AML-193 (cell line): ENCODE measurements at places on chromosomes 16 and 17.

DNA sequence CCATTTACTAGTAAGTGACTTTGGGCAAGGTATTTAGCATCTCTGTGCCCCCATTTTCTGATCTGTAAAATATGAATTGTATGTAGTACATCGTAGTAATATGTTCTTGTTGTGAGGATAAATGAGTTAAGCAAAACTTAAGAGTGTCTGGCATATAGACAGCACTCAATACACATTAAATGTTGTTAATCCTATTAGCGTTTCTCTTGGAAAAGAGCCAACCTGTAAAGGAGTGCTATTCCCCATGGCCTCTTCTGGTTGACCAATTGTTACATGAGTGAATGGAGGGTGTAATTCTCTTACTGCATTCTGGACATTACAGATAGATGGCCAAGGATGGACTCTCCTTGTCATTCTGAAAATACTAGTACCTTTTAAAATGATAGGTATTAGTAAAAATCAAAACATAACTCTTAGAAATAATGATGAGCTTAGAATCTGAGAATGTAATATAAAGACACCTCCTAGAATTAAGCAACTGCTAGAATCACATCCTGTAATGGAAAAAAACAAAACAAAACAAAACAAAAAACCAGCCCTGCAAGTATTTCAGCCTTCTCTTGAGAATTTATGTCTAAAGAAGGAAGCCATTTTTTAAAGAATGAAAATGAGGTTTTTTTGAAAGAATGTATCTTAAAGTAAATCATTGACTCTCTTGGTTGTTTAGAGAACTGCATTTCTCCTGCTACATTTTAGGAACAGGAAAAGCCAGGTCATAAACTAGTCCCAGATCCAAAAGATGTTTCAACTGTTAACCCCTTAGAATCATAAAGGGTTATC, 30.5 kb downstream of the IQCK start:
- DNase-seq: no peak

GRCh38 chr17:28967221-28968135, 16.2 kb upstream of the PHF12 start:
- peak; percentile 52 for DNase-seq

- no peak for DNase-seq
These were observed 39.6 kb downstream of the GPRC5B start for GRCh38 chr16:19844945-19845641.

- DNase-seq: no peak
These were observed 120.7 kb upstream of the GSE1 start for GRCh38 chr16:85492295-85492864.

GRCh38 chr16:11160676-11161115, 95.3 kb downstream of the SOCS1 start:
- no peak for DNase-seq

DNA sequence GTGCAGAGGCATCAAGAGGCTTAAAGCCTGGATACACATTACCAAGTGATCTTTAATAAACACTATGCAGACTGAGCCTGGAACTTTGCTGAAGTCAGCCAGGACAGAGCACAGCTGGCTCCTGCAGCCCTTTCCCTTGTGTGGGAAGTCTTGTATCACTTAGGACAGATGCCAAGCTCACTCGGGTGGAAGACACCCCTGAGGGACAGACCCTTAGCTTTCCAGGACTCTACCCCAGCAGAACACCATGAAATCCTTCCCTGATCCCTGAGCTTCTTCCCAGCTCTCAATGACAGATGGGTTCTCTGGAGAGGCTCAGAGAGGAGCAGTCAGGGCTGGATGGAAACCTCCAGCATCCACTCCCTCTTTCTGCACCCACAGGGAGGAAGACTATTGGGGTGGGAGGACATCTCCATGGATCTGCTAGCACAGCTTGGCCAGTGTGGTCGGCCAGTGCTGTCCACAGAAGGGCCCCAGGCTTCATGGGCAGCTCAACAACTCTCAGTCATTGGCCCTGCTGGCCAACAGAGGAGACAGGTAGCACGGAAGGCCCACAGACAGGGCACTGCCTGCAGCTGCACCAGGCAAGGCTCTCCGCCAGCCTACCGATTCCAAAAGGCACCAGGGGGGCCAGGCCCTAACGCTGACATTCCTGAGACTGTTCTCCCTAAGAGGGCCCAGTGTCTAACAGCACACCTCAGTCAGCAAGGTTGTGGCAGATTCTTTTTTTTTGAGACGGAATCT, 15.9 kb downstream of the RAB5C start:
- DNase-seq: no peak

DNA sequence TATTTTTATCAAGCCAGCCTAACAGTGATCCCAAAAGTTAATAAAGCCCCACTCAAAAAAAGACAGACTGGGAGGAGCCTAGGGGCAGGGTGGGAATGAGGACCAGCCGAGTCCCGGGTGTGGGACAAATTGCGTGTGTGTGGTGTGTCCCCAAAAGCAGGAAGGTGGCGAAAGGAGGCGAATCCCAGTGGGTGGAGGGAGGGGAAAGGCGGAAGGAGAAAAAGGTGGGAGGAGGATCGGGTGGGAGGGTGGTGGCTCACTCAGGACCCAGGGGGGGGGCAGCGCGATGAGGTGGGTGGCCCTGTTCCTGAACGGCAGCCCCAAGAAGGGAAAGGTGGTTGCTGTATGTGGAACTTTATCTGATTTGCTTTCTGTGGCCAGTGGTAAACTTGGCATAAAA, 102.4 kb downstream of the SPECC1 start:
- DNase-seq: no peak

DNA sequence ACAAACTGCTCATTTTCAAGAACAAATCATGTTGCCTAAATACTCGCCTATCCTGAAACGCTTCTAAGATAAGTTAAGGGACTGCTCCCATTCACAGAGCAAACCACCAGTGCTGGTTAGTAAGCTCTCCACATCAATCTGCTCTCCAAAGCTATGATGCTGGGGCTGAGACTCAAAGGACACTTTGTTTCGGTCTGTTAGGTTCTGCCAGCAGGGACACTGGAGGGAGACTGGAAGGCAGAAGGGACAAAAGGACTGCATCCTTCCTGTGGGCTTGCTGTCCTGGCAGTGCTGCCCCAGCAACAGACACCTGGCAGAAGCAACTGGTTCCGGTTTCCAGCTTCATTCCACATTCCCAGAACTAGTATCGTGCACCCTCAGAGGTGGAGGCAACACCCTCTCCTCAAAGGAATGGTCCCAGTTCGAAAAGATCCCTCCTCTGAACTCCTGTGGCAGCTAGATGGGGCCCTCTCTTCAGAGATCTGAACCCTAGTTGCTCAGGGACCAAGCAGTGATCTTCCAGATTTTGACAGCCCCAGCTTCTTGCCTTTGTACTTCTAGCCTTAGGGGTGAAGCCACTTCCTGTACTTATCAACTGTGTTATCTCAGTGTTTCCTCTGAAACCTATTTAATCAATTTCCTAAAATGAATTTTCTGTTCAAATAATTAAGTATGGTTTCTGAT, 73.4 kb upstream of the GSG1L start:
- no peak for DNase-seq

GRCh38 chr16:7419441-7419840, 86.8 kb downstream of the RBFOX1 start:
- no peak for DNase-seq

DNA sequence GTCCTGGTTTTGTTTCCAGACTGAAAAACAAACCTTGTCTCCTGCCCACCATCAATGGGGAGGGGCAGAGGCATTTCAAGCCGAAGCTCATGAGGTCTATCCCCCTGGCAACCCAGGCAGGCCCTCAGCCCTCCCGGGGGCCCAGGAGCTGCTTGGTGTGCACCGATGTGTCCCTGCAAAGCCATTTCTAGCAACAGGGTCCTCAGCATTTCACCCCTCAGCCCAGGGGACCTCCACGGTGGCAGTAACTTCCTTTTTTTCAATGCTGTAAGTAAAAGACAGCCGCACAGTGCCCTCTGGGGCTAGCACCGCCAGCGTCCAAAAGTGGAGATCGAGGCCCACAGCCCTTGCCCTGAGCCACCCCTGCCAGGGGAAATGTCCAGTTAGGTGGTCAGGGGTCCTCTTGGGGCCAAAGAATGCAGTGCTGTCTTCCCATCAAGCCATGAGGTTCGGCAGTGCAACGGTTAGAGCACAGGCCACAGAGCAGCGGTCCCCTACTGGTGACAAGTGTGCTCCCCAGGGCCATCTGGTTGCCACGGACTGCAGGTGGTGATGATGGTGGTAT, 79.9 kb downstream of the LITAF start:
- DNase-seq: no peak

- peak; percentile 53 for DNase-seq
These were observed 2.1 kb upstream of the ZSCAN10 start for GRCh38 chr16:3101018-3101840.

DNA sequence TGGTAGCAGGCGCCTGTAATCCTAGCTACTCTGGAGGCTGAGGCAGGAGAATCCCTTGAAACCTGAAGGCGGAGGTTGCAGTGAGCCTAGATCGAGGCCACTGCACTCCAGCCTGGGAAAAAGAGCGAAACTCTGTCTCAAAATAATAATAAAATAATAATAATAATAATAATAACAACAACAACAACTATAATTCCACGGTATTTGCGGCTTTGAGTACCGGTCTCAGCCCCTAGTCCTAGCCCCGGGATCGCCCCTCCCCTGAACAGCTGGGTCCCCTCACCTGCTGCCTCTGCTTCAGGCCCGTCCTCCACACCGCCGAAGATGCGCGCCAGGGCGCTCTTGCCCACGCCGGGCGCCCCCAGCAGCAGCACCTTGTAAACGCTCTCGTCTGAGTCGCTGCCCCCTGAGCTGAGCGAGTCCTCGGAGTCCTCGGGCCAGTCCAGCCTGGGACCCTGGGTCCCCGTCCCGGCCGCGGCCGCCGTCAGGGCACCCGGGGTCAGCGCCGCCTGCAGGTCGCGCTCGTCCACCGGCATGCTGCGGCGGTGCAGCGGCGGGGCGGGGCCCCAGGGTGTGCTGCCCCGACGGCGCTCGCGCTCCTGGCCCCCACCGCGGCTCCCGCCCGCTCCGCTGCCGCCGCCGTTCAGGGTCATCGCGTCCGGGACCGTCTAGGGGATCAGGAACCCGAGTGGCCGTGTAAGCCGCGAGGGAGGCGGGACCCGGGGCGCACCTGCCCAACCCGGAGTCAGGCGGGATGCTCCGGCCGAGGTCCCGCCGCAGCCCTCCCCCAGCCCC, 611 bp downstream of the RRAD start:
- DNase-seq: no peak

GRCh38 chr17:58818654-58819053, 63.0 kb downstream of the PPM1E start:
- no peak for DNase-seq
